AML-193 (cell line): ENCODE measurements at places on chromosomes 12 and 14.

DNA sequence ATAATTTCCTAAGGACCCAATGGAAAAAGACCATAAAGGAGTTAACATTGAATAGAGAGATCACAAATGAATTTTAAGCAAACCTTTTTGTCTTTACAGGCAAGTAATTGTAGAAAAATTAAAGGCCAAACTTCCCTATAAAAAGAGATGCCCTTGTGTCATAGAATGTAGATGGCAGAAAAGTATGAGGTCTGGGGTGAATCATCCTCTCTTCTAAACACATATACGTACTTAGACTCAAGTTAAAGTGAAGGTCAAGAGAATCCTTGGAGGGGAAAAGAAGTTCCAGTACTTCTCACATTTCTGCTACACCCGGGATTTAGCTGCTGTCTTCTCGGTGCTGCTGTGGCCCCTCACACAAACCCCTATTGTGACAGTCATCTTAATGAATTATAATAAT lies 116.2 kb upstream of the ARID2 start:
- DNase-seq, result no peak

GRCh38 chr14:55599250-55599879 lies 19.4 kb downstream of the KTN1 start:
- no peak for DNase-seq

DNA sequence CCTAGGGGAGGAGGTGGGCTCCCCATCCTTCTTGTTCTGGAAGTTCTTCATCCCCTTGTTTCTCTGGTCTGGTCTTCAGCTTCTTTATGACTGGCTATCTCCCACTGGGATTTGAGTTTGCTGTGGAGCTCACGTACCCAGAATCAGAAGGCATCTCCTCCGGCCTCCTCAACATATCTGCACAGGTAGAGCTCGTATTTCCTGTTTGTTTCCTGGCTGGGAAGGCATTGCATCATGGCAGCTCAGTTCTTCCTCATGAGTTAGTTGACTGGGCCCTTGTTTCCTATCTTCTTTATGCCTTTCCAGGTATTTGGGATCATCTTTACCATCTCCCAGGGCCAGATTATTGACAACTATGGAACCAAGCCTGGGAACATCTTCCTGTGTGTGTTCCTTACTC lies 19.8 kb downstream of the ERG28 start:
- DNase-seq, result no peak

GRCh38 chr14:21024585-21025370 lies at the start of gene NDRG2:
Gene NDRG2, minus strand, starts transcription at chr14:21025061. Its CDS starts 1,746 bp downstream, at chr14:21023315.
- no peak for DNase-seq

GRCh38 chr14:60106339-60106738 lies 14.6 kb downstream of the PCNX4 start:
- no peak for DNase-seq

GRCh38 chr12:116442946-116443345 lies 116.2 kb upstream of the MAP1LC3B2 start:
- DNase-seq, result no peak

DNA sequence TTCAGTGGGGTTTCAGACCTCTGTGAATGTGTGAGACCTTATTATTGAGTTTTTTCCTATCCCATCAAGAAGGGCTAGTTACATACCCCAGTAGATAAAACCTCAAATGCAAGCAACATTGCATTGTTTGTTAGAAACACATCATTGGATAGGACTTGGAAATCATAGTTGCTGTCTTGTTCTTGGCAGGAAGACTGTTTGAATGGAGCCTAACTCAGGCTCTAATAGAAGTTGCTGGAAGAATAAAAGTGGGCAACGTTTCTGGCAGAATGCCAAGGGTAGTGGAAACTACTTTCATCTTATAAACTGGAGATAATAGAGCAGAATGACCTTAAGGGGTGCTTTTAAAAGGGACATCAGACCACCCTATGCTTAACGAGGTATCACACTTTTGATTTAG lies 9.9 kb upstream of the PTHLH start:
- no peak for DNase-seq

DNA sequence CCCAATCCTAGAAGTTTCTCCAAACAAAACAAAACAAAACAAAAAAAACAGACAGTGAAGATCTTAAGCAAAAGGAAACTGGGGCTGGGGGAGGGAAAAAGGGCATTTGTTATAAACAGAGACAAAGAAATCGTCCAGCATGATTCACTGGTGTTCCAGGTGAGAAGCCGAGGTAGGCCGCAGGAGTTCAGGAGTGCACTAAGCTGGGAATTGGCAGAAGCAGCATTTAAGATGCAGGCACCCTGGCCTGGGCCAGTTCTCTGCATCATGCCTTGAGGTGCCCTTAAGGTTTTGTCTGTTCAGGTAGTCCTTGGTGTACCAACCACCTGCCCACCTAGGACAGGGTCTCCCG lies 11.2 kb downstream of the TBX3 start:
- DNase-seq, result no peak

DNA sequence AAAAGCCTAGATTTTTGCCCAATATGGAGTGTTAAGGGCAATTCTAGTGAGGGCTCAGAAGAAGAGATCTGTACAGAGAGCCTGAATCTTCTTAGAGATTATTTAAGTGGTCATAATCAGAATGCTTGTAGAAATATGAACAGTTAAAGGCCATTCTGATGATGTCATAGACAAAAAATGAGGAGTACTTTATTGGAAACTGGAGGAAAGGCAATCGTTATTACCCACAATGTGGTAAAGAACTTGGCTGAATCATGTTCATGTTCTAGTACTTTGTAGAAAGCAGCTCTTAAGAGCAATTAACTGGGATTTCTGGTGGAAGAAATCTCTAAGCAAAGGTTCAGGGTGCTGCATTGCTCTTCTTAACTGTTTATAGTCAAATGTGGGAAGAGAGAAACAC lies 36.4 kb upstream of the SYT10 start:
- DNase-seq, result no peak

- DNase-seq, result no peak
Observed at GRCh38 chr14:59664741-59665140, 88.1 kb upstream of the CCDC175 start.

DNA sequence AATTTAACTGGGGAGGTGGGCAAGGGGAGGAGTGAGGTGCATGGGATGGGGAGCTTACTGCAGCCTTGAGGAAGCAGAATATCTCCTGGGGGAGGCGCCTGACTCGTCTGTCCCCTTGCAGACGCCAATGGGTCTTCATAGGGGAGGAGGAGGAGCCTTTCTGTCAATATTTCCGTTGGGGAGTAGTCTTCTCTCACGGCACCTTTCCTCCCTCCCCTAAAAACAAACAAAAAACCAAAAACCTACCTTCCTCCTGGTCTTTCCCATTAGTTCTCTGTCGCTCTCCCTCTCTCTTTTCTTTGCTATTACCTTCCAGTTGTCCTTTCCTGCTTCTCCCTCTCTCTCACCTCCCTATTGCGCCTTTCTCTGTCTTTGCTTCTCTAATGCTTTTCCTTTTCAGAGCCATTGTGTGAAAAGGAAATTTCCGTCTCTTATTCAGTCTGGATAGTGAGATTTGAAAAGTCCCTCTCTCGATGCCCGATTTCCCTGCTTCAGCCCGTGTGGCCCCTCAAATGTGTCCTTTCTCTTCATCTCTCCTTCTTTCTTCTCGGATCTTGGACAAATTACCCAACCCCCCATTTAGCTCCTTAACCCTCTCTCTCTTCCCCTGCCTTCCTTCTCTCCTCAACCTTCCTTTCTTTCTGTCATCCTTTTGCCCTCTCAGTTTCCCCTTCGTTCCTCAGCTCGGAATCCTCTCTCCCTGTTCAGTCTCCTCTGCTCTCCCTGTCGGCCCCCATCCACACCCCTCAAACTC lies 5.9 kb downstream of the GPR84 start:
- DNase-seq, result no peak

- DNase-seq, result no peak
Observed at GRCh38 chr12:71465796-71466195, 26.2 kb downstream of the LGR5 start.

- DNase-seq, result no peak
Observed at GRCh38 chr14:67856827-67857226, 37.2 kb downstream of the RAD51B start.

GRCh38 chr12:113396828-113397496 lies 6.7 kb downstream of the SDS start:
- DNase-seq, result no peak

- DNase-seq, result no peak
Observed at GRCh38 chr12:21651821-21652220, 5.8 kb downstream of the LDHB start.

DNA sequence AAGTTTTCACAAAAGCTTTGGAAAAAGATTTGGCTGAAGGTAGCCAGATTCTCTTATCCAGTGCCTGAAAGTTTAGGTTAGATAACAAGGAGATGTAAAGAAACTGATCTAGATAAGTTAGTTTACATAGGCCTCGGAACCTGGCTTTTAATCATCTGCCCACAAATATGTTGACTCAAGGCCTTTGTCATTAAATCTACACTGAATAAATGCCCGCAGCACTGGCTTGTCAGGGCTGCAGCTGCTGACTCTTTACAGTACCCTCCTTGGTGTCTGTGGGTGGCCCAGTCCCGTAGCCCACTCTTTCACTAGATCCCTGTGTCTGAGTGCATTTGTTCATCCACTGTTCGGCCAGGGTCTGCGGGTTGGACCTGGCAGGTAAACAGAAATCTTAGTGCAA lies 58.0 kb downstream of the TMEM116 start:
- no peak for DNase-seq

DNA sequence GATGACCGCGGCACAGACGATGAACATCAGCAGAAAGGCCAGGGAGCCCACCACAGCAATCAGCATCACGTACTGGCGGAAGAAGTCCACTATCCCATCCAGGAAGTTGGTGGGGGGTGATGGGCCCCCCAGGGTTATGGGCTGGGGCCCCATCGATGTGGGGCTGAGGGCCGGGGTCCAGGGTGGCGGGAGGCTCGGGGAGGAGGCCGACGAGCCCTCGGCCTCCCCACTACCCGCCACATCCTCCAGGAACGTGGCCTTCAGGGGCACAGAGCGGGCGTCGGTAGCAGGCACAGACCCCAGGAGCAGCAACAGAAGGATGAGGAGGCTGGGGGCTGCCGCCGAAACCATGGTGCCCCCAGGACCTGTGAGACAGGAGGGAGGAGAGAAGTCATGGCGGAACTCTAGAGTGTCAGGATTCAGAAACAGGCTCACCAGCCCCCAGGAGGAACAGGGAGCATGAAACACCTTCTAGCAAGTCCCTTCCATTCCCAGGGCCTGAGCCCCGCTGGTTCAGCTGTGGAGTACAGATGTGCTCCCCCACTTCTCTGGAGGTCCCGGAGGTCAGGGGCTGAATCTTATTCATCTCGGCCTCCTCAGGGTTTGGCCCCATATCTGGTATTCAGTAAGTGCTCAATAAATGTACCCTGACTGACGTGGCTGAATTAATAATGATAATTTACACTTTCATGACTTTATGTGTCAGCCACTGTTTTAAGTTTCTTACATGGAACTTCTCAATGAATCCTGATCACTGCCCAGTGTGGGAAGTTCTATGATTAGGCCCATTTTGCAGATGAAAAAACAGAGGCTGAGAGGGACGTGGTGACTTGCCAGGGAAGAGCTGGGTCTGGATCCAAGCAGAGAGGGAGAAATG lies 5.6 kb downstream of the TMEM119 start:
- DNase-seq, result no peak

DNA sequence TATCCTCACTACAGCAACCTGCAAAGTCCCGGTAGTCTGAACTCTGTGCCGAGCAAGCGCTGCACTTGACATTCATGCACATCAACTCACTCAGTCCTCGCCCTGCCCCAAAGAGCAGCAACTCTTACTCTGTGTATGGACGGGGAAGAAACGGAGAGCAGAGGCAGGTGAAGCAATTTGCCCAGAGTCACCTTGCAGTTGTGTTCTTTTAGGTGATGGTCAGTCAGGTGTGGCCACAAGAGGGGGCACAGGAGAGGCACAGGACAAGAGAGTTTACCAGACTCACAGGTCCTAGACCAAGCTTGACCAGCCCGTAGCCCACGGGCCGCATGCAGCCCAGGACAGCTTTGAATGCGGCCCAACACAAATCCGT lies 39.1 kb downstream of the TSPAN11 start:
- no peak for DNase-seq

DNA sequence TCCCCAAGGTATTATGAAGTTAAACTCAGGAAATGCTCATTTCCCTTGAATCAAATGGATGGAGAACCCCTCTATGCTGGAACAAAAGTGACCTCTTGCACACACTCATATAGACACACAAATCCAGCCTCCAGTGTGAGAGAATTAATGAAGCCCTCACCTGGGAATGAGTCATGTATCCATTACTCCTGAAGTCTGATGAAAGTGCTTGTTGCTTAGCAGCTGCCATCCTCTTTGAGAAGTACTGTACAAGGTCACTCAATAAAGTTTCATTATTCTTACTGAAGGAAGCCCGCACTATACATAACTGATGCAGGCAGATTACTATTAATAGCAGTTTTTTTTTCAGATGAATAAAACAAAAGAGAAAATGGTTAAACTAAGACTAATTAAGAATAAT lies 102.3 kb downstream of the RERG start:
- DNase-seq, result no peak

DNA sequence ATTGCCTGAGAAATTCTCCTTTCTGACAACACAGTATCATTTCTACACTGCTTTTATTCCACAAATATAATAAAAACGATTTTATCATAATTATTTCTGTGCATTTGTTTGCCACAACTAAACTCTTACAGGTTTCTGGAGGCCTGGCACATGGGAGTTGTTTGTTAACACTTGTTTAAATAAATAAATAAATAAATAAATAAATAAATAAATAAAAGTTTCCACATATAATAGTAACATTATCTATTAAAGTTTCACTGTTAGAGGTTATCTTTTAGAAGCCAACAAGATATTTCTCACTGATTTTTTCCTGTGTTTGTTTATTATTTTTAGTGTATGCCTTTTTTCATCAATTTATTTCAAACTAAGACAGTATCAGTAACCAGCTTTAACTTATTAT lies 323.3 kb downstream of the FOXG1 start:
- DNase-seq, result no peak

- no peak for DNase-seq
Observed at GRCh38 chr14:23514644-23514957, 37.0 kb downstream of the ZFHX2 start.

GRCh38 chr12:65170209-65170881 lies 962 bp downstream of the LEMD3 start:
- peak; percentile 21 for DNase-seq

DNA sequence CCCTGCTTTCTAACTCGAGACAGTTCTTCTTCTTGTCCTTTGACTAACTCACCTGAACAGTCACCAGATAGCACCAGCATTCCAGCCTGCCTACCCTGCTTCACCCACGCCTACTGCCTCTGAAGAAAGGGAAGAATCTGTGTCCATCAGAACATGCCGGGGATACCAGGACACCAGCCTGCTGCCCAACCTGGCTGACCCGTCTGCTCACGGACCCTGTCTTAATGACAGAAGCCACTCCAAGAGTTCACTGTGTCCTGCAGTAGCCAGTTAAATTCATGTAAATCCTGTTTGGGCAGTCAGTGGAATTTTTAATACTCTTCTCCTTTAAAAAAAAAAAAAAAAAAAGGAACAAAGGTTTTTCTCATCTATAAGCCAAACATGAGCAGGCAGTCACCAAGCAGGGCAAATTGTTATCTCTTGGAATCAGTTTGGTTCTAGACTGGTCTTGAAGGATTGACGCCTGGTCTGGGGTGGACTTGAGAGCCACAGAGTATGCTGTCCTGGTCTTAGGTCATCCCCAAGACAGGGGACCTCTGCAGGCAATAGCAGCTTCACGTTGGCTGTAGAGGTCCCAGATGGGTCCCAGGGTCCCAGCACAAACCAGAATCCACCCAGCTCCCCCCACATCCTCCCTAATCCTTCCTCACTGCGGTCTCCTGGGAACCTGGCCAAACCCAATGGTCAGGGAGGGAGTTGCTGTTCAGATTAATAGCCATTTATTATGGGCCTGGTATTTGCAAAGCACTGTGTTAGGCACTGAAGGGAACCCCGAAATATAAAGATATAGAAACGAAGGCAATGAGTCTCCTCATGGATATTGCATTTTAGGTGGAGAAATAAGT lies 181.1 kb upstream of the HIF1A start:
- DNase-seq, result no peak

- no peak for DNase-seq
Observed at GRCh38 chr14:71248194-71248593, 340.9 kb downstream of the PCNX1 start.
